ENCODE measurements at places on chromosomes 12 and 14.

- no peak for DNase-seq
These were observed 36.5 kb upstream of the TDRD9 start for GRCh38 chr14:103891667-103892215.

- no peak for DNase-seq
These were observed 35.1 kb upstream of the PPP2R5E start for GRCh38 chr14:63578300-63578699.

DNA sequence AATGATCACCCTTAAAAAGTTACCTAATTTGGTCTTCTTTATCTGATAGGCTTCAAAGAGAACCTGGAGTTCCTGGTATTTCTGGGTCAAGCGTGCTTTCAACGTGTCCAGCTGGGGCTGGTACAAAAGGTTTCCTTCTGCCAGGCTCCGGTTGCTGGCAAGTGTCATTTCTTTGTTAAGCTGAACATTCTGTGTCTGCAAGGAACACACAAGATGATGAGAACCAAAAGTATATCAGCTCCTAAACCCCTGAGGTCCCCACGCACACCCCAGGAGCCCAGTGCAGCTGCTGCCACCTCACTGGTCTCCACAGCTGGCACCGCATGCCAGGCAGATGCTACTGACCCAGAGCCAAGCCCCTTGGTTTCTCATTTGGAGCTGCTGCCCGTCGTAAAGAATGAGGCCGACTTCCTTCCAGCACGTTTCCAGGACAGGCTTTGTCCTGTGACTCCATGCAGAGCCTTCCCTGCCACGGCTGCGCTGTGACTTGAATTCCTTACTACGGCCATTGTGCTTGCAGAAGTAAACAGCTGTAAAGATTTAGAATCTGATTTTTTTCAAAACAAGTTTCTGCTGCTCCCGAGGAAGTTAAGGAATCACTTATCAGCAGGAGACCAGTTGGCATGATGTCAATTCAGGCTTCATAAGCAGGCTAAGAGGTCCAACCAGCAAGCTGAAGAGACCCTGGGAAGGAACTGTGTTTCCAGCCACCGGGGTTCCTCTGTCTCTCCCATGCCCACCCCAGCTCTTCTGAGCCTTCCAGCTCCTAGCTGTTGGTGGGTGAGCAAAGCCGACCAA is 24.9 kb downstream of the VPS37B start:
- DNase-seq = peak; percentile 56

DNA sequence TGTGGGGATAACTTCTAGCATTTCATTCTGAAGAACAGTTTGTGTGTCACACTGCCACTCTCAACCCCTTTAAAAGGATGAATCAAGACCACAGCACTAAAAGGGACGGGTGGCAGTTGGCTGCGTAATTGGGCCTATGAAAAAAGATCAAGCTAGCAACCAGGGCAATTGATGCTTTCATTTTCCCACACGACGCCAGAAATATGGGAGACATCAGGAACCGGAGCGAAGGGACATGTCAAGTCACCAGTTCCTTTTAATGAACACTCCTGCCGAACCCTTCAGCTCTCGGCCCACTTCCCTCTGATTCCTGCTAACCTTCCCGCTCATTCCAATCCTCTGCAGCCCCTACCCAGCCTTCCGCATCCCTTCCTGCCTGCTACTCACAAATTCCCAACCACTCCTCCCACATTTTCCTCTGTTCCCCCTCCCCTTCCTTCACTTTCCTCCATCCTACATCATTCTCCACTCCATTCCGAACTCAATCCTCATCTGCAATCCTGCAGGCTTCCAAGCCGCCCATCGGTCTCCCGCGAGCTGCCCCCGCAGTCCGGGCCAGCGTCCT is 753 bp downstream of the CSRNP2 start:
- DNase-seq = peak; percentile 38

DNA sequence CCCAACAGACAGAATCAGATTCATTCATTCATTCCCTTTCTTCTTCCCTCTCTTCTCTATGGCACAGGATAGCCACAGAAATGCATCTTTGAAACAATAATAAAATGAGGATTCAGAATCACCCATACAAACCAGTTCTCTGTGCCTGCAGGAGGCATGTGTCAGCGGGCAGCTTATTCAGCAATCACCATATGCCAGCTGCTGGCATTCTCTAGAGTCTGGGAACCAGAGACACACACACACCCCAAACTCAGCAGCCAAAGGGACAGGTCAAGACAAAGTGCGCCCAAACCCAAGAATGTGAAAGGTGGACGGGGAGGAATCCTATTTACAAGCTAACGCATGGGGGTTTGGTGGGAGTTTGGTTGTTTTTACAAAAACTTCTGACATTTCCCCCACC is 14.1 kb downstream of the ARF3 start:
- no peak for DNase-seq

DNA sequence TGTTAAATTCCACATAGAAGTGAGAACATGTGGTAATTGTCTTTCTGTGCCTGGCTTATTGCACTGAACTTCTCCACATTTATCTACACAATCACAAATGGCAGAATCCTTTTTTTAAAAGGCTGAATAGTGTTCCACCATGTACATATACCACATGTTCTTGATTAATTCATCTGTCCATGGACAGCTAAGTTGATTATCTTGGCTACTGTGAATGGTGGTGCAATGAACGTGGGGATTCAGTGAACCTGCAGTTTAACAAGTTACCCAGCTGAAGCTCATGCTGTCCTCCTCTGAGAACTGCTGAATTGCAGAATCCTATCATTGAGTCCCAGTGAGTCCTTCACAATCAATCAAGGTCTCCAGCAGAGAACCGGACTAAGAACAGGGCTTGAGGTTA is 74.9 kb downstream of the TBK1 start:
- no peak for DNase-seq

DNA sequence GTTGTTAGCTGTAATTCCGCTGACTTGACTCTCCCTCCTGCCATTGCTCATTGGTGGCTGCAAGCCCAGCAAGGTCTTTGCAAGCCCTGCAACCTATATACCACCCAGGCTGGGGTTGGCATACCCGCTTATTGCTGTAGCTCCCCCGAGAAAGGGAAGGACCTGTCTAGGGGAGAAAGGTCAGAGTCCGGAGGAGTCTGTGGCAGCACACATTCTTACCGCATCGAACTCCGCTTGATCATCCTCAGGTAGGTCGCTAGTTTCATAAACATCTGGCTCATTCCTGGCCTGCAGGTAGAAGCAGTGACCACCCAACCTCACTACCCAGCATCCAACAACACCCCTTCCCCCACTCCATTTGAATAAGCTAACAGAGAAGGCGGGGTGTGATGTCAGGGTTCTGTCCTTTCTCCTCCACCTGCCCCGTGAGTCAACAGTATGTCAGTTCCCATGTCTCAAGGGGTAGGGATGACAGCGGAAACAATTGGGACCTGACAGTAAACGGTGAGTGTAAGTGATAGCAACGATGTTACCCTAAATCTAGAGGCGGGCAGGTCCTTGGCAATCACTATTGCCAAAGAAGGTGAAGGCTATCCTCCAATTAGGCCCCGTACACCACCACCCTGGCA is 1.1 kb downstream of the DCTN2 start:
- no peak for DNase-seq

- DNase-seq = no peak
These were observed 81.6 kb downstream of the PTGER2 start for GRCh38 chr14:52395728-52396127.

- no peak for DNase-seq
These were observed 85.3 kb upstream of the KCNA1 start for GRCh38 chr12:4824380-4824779.

GRCh38 chr12:132105467-132105866 is 38.7 kb downstream of the DDX51 start:
- DNase-seq = no peak

- DNase-seq = no peak
These were observed 367.6 kb upstream of the PRICKLE1 start for GRCh38 chr12:42957136-42957535.

DNA sequence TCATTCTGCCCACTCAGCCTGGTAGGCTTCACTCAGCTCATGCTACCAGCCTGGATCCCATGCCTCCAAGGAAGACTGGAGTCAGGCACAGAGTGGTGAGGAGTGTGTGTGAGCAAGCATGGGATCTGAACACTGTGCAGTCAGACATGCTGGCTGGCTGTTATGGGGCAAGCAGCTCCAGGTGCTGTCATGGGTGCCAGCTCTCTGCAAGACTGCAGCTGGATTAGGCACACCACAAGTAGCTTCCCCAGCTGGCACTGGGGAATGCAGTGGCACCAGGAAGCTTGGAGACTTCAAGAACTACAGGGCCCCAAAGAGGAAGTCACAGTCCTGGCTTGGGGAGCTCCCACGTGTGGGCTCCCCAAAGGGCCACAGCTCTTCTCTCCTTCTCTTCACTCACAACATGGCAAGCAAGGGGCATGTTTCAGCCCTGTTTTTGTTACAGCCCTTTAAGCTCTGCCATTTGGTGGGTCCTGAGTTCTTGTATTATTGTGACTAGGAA is 202.5 kb downstream of the VRK1 start:
- no peak for DNase-seq

DNA sequence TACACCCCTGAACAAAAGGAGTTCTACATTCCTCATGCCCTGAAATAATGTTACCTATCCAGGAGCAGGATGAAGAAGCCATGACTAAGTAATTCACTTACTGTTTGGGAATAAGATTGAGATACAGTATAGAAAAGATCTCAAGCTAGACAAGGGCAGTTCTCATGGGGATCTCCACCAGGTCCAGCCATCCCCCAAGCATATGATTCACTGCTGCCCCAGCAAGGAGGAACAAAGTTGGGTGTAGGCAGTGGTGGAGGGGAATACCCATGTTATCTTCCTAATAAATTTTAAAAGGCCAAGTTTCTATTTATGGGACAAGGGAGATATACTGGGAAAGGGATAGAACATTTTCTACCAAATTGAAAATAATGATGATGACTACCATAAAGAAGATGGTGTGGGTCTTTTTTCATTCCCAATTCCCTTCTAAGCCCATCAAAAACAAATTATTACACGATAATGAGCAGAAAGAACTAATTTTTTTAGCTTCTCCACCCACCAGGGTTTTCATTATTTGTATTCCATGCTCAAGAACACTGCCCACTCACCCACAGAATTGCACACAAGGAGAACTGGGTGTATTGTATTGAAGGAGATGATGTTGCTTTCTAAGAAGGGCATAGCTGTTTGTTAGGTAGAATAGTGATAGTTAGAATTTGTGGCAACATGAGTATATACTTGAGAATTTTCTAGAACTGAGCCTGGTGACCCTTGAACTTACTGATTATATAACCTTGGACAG is 204.6 kb downstream of the BTG1 start:
- DNase-seq = no peak

- DNase-seq = no peak
These were observed 5.1 kb upstream of the NKX2-1 start for GRCh38 chr14:36524874-36525745.

DNA sequence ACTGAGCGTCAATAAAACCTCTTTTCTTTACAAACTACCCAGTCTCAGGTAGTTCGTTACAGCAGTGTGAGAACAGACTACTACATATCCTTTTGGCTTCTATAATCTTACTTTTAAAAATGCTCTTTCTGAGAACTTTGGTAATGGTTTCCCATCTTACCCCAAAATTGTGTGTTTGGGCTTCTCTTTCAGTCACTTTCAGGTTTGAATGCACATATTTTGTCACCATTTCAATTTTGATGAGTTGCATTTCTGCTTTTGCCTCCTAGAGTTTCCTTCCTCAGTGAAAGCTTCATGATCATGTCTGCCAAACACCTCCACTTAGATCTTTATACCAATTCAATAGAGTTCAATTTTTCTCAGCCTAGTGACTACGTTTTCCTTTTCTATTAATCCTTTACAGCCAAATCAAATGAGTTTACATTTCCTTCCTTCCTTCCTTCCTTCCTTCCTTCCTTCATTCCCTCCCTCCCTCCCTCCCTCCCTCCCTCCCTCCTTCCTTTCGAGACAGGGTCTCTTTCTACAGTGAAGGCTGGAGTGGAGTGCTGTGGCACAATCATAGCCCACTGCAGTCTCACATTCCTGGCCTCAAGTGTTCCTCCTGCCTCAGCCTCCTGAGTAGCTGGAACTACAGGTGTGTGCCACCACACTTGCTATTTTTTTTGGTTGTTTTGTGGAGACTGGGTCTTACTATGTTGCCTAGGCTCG is 124.9 kb downstream of the BCAT1 start:
- no peak for DNase-seq

DNA sequence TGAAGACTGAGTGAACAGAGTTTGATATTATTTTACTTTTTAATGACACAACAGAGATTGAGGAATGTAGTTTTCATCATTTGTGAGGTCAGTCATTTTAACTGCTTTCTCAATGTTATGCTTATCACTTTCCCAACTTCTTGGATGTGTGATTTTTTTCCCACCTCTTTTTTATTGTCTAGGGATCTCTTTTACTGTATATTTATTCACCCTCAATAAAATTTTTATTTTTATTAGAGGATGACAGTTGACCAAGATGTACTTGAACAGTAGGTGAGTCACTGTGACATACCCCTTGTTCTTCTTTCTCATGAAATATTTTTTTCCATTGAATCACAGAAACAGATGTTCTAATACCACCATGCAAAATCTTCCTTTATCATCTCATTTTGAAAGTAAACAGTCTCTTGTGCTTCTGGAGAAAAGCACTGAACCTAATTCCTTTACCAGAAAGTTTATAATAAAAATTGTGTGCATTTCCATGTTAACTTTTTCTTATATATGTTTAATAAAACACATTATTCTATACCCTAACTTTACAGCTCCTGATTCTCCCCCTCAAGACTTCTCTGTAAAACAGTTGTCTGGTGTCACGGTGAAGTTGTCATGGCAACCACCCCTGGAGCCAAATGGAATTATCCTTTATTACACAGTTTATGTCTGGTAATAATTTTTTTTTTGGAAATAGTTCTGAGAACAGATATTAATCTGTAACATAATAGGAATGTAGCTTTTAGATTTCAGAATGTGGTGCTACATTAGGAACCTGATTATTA is 65.9 kb downstream of the PTPRQ start:
- no peak for DNase-seq

GRCh38 chr12:1918884-1919236 is 408 bp upstream of the CACNA2D4 start:
- no peak for DNase-seq

DNA sequence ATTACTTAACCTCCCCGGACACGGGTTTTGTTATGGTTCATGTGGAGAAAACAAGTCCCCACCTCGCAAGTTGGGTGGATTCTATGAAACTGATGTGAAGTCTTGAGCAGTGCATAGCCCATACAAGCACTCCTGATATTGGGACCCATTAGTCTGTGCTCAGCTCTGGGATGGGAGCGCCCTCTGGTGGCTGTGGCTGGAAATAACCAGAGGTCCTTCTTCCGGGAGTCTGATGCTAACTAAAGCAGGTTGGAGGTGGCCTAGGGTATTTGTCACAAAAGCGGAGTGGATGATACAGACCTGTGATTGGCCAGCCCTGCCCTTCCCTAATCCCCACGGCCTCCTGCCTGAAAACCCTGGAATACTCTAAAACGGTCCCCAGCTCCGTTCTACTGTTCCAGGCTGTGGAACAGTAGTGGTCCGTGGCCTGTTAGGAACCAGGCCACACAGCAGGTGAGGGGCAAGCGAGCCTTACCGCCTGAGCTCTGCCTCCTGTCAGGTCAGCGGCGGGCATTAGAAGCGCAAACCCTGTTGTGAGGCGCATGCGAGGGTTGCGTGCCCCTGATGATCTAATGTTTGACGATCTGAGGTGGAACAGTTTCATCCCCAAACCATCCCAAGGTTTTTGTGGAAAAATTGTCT is 6.4 kb downstream of the SLC48A1 start:
- peak; percentile 95 for DNase-seq
